ENCODE measurements at places on chromosomes 13 and 19. TPM values are rescaled to one million over a fixed set of nuclear protein-coding genes. Genes with fewer than 3 reads are reported as not detected.

Gene ZNF491
- polyA plus RNA-seq = 1.9 TPM

Gene TMC4
- polyA plus RNA-seq = 174 TPM

Gene MEIOSIN
- polyA plus RNA-seq = not detected

Gene NOTCH3
- polyA plus RNA-seq = 1.9 TPM

- H3K4me3 ChIP-seq = no peak overlapping the region
- no peak for DNase-seq
- H3K27me3 ChIP-seq = no peaks in the 10 kb centered on the region
- no peak overlapping the region for H3K27ac ChIP-seq
These were observed 196.7 kb upstream of the SLITRK6 start for GRCh38 chr13:85995788-85996418.

GRCh38 chr19:51296336-51297093 is 14.9 kb upstream of the IGLON5 start:
- H3K27me3 ChIP-seq = no peaks in the 10 kb centered on the region
- DNase-seq = no peak
- H3K27ac ChIP-seq = no peak overlapping the region
- H3K36me3 ChIP-seq = no peaks in the 10 kb centered on the region
- H3K4me1 ChIP-seq = no peaks in the 10 kb centered on the region

DNA sequence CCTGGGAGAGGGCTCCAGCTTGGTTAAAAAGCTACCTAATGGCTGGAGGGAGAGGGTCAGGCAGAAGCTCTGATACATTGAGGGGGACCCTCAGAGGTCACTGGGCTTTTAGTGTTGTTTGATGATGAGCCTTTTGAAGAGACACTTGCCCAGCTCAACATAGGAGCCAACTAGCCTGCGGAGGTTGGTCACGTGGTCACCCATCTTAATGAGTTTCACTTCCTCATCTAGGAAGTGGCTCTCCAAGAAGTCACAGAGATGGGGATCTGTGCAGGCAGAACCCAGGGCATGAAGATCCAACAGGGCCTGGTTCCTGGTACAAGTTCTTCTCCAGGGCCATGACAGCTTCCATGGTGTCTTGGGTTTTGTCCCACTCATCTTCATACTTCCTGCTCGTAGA is 33.4 kb downstream of the IPO5 start:
- no peak for DNase-seq
- H3K4me3 ChIP-seq = no peak overlapping the region
- H3K36me3 ChIP-seq = peaks cover 8% of the 10 kb centered on the region
- no peaks in the 10 kb centered on the region for H3K4me1 ChIP-seq
- H3K27me3 ChIP-seq = no peaks in the 10 kb centered on the region

- H3K4me3 ChIP-seq = peak overlapping the region; percentile 37
- peak overlapping the region; percentile 89 for H3K27ac ChIP-seq
- no peaks in the 10 kb centered on the region for H3K36me3 ChIP-seq
- H3K27me3 ChIP-seq = no peaks in the 10 kb centered on the region
- DNase-seq = peak; percentile 45
These were observed 755 bp upstream of the RAB3A start for GRCh38 chr19:18204394-18205199.

GRCh38 chr13:94479616-94480015 is at the start of gene DCT:
Gene DCT, minus strand, starts transcription at chr13:94479682. Its CDS starts 427 bp downstream, at chr13:94479255.
- no peaks in the 10 kb centered on the region for H3K36me3 ChIP-seq
- no peak within 1 kb of the TSS for H3K27ac ChIP-seq
- H3K4me3 ChIP-seq = no peak within 1 kb of the TSS
- no peak for DNase-seq
- no peaks in the 10 kb centered on the region for H3K27me3 ChIP-seq
- H3K4me1 ChIP-seq = no peaks in the 10 kb centered on the region

GRCh38 chr13:94435604-94436226 is 43.8 kb downstream of the DCT start:
- H3K27ac ChIP-seq = no peak overlapping the region
- DNase-seq = peak; percentile 52
- peaks cover 11% of the 10 kb centered on the region for H3K4me1 ChIP-seq
- H3K4me3 ChIP-seq = no peak overlapping the region
- H3K27me3 ChIP-seq = peaks cover 2% of the 10 kb centered on the region

DNA sequence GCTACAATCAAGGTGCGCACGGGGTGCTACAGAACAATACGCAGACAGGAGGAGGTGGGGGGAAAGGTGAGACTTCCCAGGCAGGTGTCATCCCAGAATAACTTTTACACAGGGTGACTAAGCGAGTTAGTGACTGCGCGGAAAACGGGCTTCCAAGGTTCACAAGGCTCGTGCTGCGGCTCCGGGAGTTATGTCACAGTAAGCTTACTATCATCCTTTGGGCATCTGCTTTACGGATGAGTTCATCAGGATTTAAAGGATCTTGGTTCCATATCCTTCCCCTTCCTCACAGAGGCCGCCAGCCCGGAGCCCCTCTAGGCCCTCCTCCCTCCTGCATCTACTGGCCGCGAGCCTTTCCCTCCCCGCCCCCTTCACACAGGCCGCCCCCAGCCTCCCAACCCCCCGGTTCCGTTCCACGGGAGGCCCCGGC is 474 bp upstream of the IFT88 start:
- H3K4me1 ChIP-seq = peaks cover 2% of the 10 kb centered on the region
- no peaks in the 10 kb centered on the region for H3K36me3 ChIP-seq
- no peaks in the 10 kb centered on the region for H3K27me3 ChIP-seq

DNA sequence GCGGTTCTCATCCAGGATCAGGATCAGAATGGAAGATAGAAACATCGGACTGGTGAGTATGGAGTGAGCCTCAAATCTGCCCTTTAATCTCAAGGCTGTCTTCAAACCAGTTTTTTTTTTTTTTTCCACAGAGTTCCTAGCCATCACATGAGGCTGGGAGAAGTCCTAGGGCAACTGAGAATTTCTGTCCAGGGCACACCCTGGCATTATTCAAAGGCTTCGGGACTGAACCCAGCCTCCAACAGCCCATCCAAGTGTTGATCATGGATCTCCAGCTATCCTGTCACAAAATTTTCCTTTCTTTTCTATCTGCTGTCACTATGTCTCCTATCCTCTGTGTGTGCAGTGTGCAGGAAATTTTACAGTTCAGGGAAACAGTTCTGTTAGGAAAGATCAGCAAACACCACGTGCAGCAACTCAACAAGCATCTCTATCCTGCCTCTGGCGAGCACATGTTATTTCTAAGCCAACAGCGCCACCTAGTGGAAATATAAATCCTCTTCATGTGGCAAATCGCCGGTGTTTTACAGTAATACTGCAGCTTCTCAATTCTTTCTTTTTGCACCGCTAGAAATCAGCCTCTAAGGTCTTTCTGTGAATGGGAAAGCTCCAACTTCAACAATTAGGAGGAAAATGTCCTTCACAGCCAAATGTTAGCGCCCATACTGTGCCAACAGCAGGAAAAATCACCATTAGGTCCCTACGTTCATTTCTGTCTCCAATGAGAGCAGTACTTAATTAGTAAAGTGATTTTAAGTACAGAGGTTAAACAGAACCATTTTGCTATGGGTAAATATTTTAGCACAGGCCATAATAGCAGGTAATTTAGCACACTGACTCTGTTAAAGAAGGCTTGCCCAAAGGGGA is 21.4 kb upstream of the ZNF181 start:
- no peak overlapping the region for H3K27ac ChIP-seq
- H3K36me3 ChIP-seq = no peaks in the 10 kb centered on the region
- H3K4me3 ChIP-seq = no peak overlapping the region
- DNase-seq = peak; percentile 81
- no peaks in the 10 kb centered on the region for H3K4me1 ChIP-seq

DNA sequence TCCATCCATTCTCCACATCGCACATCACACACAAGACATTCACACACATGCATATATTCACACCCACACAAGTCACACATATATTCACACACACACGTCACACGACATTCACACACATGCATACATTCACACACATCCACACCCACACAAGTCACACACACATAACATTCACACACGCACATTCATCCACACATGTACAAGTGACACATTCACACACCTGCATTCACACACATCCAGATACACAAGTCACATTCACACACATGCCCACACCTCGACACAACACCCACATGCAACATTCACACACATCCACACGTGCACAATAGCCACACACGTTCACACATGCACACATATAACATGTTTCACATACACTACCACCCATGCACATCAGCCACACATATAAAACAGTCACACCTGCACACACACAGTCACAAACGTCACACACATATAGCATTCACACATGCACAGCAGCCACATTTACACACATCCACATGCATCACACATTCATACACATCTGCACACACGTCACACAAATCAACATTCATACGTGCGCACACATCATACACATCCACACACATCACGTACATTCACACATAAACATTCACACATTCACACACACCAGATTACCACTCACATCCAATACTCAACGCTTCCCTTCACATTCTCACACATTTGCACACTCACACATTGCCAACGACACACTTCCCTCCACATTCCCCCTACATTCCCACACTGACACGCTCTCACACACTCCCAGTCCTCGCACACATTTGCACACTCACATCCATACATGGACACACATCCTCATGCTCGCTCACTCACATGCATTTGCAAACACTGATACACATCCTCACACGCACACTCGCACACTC is 41.0 kb downstream of the ANKRD10 start:
- peaks cover 5% of the 10 kb centered on the region for H3K27me3 ChIP-seq
- H3K27ac ChIP-seq = no peak overlapping the region

DNA sequence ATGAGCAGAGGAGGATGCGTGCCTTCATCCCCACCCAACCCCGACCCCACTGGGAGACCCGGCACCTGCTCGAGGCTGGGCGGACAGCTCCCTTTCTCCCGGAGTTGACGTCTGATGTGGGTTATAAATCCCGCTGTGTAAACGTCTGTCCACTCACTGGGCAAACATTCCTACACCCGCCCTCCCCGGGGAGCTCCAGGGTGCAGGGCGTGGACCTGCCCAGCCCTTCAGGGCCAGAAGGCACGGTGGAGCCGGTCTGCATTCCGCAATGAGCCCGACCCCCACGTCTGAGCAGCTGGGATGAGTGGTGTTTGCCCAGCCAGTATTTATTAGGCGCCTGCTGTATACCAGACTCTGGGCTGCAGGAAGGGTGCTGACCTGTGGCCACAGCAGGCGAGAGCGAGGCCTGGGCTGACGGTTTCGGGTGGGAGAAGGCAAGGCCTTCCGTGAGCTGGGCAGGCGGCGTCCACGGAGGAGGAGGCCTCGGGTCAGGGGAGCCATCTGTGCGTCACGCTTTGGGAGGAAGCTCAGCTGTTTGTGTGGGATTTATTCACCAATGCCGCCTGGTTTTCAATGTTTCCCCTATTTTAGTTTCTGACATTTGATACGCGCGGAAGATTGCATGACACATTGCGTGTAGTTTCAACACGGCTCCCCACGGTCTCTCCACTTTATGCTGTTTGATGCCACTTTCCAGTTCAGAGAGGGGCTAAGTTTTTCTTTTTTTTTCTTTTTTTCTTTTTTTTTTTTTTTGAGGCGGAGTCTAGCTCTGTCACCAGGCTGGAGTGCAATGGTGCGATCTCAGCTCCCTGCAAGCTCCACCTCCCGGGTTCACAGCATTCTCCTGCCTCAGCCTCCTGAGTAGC is 2.0 kb downstream of the MISP start:
- no peaks in the 10 kb centered on the region for H3K4me1 ChIP-seq
- H3K27me3 ChIP-seq = no peaks in the 10 kb centered on the region
- H3K27ac ChIP-seq = peak overlapping the region; percentile 97
- peaks cover 9% of the 10 kb centered on the region for H3K36me3 ChIP-seq

DNA sequence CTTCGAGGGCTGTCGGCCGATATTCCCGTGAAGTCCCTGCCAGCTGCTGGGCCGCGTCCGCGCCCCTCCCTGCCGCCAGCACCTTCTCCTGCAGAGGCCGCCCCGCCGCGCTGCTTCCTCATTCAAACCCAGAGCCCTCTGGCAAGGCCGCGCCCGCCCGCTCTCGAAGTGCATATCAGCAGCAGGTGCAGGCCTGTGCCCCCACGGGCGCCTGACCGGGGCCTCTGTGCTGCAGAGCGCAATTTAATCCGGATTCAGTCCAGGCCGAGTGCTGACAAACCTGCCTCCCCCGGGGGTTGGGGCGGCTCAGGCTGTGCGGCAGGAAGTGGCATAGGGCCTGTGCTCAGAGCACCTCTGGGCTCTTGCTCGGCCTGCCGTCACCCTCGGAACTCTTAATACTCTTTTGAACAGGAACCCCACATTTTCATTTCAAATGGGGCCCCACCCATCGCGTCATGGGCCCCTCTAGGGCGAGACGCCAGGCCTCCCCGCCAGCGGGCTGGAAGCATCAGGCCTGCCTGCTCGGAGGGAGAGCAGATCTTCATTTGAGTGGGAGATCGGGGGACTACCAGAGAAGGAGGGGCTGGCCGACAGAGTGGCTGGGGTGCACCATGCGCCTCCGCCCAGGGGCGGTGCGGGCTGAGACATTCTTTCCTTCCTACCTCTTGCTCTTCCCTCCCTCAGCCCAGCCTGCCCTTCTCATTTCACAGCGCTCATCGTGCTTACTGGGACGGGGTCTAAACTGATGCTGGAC is 125.7 kb downstream of the TNFRSF19 start:
- H3K27me3 ChIP-seq = no peaks in the 10 kb centered on the region
- peak; percentile 28 for DNase-seq
- H3K4me3 ChIP-seq = no peak overlapping the region
- H3K27ac ChIP-seq = no peak overlapping the region
- H3K36me3 ChIP-seq = no peaks in the 10 kb centered on the region
- H3K4me1 ChIP-seq = peaks cover 2% of the 10 kb centered on the region

Data from small intestine (tissue), 16 donors.